SK-N-SH (cell line): ENCODE measurements at places on chromosomes 7 and 10. TPM values are rescaled to one million over a fixed set of nuclear protein-coding genes. Genes with fewer than 3 reads are reported as not detected.

Gene PLEKHS1
- polyA plus RNA-seq = not detected in 2 replicates

Gene CNOT4
- polyA plus RNA-seq = 8.0 and 9.3 TPM in 2 replicates

Gene ACSL5
- polyA plus RNA-seq = 0.08 and 0.10 TPM in 2 replicates

Gene SFTPA1
- not detected in 2 replicates for polyA plus RNA-seq

Gene FRAT1
- polyA plus RNA-seq = 1.3 and 1.8 TPM in 2 replicates

Gene GCK
- 1.1 and 1.6 TPM in 2 replicates for polyA plus RNA-seq

Gene CALN1
- not detected in 2 replicates for polyA plus RNA-seq

Gene SLC4A2
- polyA plus RNA-seq = 123 and 167 TPM in 2 replicates

Gene HECTD2
- polyA plus RNA-seq = 4.1 and 5.7 TPM in 2 replicates

Gene AQP1
- polyA plus RNA-seq = 1.7 and 2.4 TPM in 2 replicates

Gene MICALL2
- 38.8 and 41.2 TPM in 2 replicates for polyA plus RNA-seq

Gene ITIH5
- polyA plus RNA-seq = 0.05 and 0.07 TPM in 2 replicates
